ENCODE measurements at places on chromosomes 2 and 18.
A peak's percentile ranks its signal among the peaks of the same experiment; 100 is the strongest.

DNA sequence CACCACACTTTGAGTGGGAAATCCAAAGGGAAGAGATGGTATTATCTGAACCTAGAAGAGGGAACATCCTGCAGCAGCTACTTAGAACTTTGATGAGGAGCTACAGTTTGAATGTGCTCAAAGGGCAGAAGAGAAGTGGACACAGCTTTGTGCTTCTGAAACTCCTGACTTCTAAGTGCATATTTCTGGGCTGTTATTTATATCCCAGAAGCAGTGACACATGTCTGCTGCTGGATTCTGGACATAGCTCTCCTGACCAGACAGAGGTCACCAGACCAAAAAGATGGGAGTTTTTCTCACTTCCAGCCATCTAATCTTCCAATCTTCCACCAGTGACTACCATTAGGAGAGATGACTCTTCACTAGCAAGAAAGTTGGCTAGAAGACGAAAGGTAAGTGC is 153.9 kb downstream of the FSIP2 start:
- no peak for DNase-seq

DNA sequence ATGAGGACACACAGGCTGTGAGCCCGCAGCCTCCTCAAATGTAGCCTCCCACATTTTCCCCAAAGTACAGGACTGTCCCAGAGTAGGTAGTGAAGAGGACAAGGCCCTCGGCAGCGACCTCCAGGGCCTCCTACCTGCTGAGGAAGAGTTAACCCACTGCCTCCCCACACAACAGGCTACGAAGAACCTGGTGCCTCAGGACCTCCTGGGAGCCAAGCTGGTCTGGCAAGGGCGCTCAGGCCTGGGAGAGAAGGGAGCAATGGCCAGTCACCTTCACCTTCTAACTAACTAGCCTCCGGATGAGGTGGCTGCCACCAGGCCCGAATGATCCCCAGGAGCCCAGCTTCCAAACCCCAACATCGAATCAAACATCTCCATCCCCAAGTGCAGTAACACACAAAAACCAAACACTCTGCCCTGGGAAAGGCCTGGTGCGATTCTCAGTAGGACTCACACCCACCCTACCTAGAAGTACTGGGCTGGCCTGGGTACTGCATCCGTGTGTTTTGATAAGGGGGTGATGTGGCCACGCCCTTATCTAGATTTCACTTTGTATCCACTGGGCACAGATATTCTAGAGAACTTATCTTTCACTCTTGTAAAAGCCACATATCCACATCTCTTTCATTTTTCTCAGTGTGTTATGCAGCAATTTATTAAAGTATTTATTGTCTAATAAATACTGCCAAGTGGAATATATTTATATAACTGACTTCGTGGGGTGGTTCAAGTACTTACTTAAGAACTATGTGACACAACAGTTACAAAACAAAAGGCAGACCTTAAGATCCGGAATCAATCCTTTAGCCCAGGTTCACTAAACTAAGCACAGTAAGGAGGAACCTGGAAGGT is 9.7 kb downstream of the ERFE start:
- no peak for DNase-seq

GRCh38 chr2:189544318-189545042 is 36.1 kb downstream of the SLC40A1 start:
- peak; percentile 16 for DNase-seq

- no peak for DNase-seq
These were observed 207.3 kb upstream of the PIK3C3 start for GRCh38 chr18:41747723-41748242.

GRCh38 chr18:926946-927345 is 22.3 kb downstream of the ADCYAP1 start:
- DNase-seq = no peak

- DNase-seq = no peak
These were observed 544.1 kb downstream of the LRRTM4 start for GRCh38 chr2:76977846-76978727.

DNA sequence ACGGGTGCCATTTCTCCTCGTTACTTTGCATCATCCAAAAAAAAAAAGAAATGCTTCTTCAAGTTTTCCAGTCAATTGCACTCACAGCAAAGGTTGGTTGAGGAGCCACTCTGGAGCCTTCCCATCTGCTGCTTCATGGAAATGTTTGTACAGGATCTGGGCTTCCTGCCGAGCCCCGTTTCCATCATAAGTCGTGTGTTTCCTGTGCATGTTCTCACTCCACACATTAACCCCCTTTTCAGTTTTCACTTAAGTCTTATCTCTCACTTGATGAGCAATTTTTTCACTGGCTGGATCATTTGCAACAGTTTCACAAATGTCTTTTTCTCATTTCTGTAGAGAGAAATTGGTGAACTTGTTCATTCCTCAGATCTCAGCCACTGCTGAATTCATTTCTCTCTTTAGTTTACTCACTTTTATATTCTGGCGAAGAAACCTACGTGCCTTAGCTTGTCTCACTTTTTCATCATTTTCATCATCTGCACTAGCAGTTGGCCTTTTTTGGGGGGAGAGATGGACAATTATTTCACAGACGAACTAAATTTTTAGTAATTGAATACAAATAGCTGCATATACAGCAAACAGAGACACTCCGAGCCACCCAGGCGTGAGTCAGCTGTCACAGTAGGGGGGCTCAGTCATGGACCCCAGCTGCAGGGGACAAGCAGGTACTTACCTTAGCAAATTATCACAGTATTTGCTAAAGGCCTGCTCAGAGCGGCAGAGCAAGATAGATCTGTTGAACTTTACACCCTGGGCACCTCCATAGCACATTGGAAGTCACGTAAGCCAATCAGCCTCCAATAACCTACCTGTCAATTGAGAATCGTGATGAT is 750.8 kb upstream of the ID2 start:
- no peak for DNase-seq

- no peak for DNase-seq
These were observed 195.5 kb downstream of the CDCA7 start for GRCh38 chr2:173550143-173550542.
